Uterus (tissue), 4 donors: ENCODE measurements at places on chromosomes 5 and 9. TPM values are rescaled to one million over a fixed set of nuclear protein-coding genes. Genes with fewer than 3 reads are reported as not detected.

HTR4 gene
- not detected for total RNA-seq

ANKRD34B gene
- total RNA-seq, result not detected

FOXD4L3 gene
- not detected for total RNA-seq

ASTN2 gene
- 8.6 TPM for total RNA-seq

CCL27 gene
- total RNA-seq, result not detected

TIFAB gene
- 0.28 TPM for total RNA-seq

AGXT2 gene
- total RNA-seq, result not detected

GRM6 gene
- not detected for total RNA-seq

QRFP gene
- total RNA-seq, result not detected

DNA sequence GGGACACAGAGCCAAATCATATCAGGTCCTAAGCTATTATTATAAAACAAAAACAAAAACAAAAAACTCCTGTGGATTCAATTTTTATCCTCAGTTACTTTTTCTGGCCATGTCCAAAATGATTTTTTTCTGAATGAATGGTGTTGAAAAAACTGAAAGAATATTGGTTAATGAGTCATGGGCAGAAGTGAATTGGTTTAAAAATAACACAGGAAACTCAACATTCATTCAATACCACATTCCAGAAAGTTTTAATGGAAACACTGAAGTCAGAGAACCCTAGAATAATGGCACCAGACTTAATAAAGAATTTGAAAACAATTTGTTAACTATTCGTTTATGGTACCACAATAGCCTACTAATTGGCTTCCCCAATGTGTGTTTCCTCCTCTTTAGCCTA is 102.4 kb upstream of the CDH9 start:
- DNase-seq, result no peak

GRCh38 chr9:130845901-130846481 is 10.9 kb downstream of the ABL1 start:
- DNase-seq, result no peak

DNA sequence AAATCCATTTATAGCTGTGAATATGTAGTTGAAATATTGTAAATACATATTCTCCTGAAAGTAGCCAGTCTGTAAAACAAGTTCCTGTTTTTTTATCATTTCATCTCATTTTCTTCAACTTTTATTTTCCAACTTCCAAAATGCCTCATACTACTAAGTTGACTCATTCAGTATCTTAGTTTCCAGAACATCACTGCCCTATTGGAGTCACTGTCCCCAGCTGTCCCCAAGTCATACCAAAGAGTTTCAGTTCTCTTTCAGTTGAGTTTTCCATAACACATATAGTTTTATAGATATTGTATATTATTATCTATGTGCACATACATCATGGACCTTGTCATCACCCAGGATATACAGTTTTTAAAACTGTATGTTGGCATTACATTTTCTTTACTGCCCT is 261.7 kb downstream of the CDH12 start:
- DNase-seq, result no peak

DNA sequence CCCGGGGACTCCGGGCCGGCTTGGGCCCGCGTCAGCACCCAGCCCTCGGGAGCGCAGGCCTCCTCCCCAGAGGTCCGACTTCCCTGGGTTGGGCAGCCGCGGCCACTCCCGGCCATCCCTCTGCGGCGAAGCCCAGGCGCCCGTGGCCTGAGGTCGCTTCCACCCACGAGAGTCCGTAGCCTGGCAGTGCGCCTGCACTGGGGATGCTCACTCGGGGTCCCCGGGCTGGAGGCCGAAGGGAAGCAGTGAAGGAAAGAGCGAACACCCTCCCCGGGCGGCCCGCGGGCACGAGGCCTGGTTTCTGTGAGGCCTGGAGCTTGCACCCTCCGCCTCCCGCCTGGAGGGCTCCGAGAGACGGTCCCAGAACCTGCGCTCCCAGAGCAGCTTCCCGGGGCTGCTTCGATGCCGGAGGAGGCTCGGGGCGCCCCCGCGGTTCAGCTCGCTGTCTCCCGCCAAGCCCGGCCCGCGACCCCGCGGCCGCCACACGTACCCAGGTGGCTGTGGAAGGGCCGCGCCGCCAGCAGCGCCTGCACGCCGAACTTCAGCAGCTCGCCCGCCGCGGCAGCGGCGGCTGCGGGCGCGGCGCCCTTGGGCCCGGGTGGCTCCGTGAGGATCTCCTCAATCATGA is 607 bp downstream of the BARX1 start:
- DNase-seq, result no peak

GRCh38 chr5:169716287-169716686 is 79.2 kb downstream of the DOCK2 start:
- DNase-seq, result no peak

- no peak for DNase-seq
Observed at GRCh38 chr5:127299678-127300077, 9.1 kb downstream of the MEGF10 start.

DNA sequence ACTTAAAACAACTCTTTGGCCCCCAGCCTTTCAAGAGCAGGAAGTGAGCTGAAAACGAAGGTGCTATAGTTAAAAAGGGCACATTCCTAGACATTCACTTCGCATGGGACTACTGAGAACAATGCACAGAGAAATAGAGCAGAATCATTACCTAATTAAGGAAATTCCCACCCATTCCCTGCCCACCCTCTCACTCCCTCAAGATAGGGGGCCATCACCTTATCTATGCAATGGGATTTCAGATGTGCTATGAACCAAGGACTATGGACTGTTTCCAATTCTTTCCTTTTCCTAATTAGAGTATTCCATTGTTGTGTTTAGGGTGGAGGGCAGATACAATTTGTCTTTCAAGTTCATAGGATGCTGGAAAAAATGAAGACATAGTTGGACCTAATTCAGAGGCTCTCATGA is 476.8 kb downstream of the CETN3 start:
- DNase-seq, result no peak

DNA sequence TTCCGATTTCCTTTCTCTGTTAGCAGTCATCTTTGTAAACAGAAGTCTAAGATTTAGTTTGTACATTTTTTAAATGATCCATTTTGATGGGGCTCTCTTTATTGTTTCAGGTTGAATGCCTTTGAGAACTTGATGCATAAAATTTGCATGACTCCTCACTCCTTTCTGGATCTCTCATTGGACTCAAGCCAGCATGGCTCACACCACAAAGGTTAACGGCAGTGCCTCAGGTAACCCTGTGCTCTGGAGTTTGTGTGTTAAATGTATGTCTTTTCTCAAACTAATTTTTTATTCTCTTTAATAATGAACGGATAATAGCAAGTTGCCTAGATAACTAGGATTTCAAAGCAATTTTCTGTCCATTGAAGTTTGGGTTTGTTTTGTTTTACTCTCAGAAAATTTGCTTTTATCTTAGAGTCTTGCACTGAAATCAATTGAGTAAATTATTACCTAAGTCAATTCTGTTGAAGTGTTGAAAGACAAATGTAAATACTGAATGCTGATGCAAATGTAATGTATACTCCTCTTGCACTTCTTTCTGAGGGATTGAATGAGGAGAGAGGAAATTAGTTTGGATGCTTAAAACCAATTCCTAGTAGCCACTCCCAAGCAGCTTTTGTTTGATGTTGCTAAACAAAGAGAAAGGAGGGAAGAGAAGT is 164.6 kb upstream of the DMRT1 start:
- no peak for DNase-seq

DNA sequence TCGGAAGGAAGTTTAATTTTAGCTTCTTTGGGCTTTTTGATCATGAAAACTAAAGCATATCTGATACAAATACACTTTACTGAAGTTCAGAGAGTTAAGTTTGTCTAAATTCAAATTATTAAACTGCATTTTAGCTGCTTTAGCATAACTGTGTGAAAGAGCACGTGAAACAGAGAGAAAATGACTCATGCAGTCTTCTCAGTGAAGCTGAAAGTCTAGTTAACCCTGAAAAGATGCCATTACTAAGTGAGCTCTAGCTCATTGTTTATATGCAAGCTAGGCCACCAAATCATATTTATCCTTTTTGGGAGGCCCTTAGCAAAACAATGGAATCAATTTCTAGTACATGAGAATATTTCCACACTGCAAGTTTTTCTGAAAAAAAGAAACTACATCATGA is 27.6 kb downstream of the TPD52L3 start:
- no peak for DNase-seq

DNA sequence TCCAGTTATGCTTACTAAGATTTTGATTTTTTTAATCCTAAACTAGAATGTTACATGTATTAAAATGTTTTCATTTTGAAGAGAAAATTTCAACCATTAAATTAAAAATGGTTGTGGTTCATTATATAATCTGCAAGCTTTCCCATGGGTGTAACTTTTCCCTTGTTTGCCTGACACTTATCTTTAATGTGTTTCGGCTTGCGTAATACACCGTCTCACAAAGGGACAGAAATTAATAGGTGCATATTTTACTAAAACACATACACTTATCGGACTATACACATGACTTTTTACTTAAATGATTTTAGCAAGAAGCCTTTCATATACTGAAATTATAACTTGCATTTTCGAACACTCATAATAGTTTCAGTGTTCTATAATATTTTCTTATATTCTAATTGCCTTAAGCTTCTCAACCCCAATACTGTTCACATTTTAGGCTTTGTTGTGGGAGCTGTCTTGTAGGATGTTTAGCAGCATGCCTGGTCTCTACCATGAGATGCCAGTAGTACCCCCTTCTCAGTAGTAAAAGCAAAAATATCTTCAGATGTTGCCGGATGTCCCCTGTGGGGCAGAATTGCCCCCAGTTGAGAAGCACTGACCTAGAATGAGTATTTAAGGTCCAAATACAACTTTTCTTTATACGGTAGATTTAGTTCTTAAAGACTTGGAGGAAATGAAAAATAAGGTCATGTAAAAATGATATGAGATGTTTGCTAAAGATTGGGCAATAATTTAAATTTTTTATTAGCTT is 28.6 kb downstream of the UGCG start:
- DNase-seq, result no peak

DNA sequence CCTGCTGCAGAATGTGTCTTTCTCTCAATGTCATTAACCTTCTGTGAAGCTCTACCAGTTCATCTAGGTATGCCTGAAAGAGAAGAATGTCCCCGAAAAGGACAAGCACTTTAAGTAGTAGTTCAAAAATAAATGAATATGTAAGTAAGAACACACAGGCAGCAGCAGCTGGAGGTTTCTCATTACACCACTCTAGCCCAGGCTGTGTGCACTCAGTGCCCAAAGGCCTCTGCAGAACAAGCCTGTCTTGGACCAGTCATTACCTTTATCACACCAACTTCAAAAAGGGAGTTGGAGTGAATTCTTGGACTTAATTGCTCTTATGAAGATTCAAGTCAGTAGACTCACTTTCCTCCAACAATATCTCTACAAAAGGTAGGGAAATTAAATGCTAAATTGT is 268.8 kb downstream of the MLLT3 start:
- no peak for DNase-seq

DNA sequence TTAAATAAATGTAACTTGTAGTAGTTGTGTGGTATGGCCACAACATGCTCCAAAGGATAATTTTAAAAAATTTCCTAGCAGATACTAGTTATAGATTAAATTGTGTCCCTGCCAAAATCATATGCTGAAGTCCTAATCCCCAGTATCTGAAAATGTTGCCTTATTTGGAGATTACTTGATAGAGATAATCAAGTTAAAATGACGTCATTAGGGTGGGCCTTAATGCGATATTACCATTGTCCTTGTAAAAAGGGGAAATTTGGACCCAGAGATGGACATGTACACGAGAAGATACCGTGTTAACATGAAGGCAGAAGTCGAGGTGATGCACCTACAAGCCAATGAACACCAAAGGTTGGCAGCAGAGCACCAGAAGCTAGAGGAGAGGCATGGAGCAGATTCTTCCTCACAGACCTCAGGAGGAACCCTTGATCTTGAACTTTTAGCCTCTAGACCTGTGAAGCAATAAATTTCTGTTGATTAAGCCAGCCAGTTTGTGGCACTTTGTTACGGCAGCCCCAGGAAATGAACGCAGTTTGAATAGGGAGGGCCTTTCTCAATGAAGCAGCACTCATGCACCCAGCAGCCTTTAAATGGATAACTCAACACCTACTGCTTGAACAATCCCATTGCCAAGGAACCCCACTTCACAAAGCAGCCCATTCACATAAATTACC is 148.9 kb downstream of the ARHGAP26 start:
- DNase-seq, result no peak

- no peak for DNase-seq
Observed at GRCh38 chr9:91157883-91158282, 203.8 kb downstream of the AUH start.

GRCh38 chr5:110258460-110259216 is 467.8 kb downstream of the TMEM232 start:
- DNase-seq, result no peak

DNA sequence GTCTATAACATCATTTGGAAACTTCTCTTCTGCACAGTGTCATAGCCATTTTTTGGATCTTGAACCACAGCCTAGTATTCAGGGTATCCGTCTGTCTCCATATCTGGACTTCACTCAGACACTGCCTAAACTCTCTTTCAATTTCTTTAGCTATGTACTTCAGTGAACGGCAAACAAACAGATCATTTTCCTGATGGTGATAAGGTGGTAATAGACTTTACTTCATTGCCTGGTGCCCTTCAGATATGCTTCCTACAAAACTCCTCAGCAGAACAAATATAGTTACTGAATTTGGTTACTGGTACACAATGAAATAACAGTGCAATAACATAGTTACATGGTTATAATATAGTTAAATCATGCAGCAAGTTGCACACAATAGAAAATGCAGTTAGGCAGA is 348.2 kb downstream of the ZSWIM6 start:
- no peak for DNase-seq

DNA sequence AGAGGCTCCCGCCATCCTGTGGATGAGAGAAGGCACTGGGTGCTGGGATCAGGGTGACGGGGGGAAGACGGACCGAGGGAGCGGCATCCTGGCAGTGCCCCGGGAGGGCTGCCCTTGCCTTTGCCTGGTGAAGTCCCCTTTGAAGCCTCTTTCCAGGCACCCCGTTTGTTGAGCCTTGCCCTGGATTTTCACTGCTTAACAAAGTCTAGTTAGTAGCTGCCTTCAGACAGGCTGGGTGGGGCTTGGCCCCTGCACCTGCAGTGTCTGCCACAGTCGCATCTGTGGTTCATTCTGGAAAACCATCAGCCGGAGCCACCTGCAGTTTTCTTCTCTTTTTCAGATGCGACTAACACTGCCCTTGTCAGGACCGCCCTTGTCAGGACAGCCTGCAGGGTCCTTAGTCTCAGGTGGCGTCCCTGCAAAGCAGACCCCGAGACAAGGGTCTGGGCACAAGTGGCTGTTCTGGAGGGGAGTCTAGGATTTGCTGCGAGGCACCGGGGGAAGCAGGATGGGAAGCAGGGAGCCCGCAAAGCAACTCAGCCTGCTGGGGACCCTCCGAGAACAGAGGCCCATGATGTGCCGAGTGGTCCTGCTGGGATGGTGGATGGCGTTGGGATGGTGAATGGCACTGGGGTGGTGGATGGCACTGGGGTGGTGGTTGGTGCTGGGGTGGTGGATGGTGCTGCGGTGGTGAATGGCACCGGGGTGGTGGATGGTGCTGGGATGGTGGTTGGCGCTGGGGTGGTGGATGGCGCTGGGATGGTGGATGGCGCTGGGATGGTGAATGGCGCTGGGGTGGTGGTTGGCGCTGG is 147.9 kb upstream of the COL5A1 start:
- DNase-seq, result no peak

GRCh38 chr5:39198127-39198526 is 21.2 kb downstream of the FYB1 start:
- DNase-seq, result no peak
